ENCODE measurements at places on chromosomes 6 and 20.

- DNase-seq: no peak
Measured at GRCh38 chr20:22801528-22801927, 217.2 kb upstream of the FOXA2 start.

DNA sequence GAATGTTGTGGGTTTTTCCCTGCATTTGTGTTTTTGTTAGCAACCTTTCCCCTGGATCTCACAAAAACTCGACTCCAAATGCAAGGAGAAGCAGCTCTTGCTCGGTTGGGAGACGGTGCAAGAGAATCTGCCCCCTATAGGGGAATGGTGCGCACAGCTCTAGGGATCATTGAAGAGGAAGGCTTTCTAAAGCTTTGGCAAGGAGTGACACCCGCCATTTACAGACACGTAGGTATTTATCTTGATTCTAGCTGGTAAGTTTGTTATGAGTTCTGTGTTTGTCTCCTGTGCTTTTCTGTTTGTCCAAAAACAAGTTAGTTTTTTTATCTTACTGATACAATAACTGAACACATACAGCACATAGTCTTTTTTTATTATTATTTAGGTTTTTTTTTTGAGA is 3.0 kb downstream of the SLC25A27 start:
- DNase-seq: peak; percentile 30

GRCh38 chr20:2610941-2611720 is 41.3 kb upstream of the NOP56 start:
- DNase-seq: no peak

- DNase-seq: no peak
Measured at GRCh38 chr6:27043244-27043643, 204.3 kb upstream of the PRSS16 start.

DNA sequence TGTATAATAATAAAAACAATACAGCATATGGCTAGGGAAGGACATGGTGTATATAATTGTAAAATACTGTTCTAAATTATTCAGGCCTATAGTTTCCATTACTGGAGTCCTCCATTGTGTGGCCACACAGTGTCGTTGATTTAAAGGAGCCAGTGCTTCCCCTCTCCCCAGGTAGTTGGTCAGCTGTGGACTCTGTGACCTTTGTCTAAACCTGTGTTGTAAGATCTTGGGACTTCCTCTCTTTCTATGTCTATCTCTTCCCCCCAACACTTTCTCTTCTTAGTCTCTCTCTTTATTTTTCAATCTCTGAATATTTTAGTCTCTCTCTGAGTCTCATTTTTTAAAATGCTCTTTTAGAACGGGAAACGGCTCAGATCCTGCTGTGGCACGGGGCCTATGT is 35.6 kb downstream of the BRPF3 start:
- DNase-seq: no peak

DNA sequence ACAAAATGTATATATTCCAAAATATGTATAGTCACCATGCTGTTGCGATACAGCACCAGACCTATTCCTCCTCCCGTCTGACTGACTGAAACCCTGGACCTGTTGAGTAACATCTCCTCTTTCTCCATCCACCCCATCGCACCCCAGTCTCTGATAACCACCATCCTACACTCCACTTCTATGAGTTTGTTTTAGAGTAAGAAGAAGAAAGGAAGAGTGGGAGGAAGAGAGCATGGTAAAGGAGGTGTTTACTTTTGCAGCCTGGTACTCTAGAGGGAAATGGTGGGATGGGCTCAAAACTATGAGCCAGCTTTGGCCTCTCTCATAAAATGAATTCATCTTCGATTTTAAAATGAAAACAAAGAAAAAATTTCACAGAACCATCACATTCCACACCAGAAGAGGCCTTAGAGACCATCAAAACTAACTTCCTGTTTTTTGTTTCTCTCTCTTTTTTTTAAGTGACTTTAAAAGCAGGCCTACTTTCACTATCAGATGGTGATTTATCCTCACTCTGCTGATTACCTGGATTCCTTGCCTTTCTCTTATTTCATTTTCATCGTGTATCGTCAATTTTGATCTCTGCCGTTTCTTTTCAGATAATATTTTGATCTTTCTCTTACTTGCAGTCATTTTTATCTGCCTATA is 16.8 kb upstream of the FUCA2 start:
- no peak for DNase-seq

DNA sequence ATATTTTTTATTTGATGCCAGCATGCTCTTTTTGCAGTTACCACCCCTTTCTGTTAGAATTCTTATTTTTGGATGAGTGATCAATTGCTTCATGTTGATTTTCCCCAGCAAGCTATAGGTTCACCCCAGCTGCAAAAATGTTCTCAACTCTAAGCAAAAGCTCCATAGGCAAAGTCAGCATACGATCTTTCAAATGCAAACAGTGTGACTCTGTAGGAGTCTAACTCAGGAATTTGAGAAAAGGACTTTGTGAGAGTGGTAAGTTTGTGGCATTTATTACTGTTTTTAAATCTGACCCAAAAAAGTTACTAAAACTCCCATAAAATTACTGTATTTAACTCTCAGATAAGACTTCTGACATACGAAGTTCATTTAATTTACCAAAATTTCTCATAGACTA is 134.9 kb upstream of the HSF2 start:
- DNase-seq: no peak

DNA sequence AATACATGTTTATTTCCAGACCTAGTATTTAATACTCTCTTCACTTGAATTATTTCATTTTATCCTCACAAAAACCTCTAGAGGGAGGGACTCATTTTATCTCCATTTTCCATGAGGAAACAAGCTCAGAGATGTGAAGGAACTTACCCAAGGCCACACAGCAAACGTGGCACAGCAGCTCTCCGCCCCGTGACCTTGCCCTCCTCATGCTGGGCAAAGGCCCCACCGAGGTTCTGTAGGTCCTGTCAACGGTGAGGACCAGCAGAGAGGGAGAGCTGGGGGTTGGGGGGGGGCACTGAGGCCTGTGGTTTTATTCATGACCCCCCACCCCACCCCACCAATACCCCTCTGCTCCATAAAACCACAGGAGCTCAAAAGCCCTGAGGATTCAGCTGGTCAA is 40.9 kb upstream of the TLDC2 start:
- DNase-seq: no peak

Data from 8988T (cell line).